ENCODE measurements at places on chromosomes 4 and X.

DNA sequence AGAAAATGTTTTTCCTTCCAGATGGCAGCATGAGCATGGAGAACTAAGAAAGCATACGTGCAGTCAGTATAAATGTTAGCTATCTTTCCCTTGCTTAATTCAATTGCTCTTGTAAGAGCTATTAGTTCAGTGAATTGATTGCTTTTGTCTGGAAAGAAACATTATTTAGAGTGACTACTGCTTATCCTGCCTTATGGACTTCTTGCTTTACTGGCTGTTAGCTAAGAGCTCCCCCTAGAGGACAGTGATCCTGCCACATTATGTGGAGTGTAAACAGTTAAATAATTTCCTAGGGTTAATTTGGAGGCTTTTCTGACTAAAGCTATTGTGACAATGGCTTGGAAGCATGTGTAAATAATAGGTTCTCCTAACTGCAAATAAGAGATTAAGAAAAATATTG is 1402.4 kb downstream of the FAM133A start:
- peak; percentile 59 for DNase-seq

GRCh38 chr4:147547314-147548056 is 66.6 kb downstream of the EDNRA start:
- DNase-seq: peak; percentile 32

- no peak for DNase-seq
Observed at GRCh38 chr4:65102419-65102818, 567.9 kb downstream of the EPHA5 start.

- DNase-seq: no peak
Observed at GRCh38 chr4:115222061-115222460, 108.6 kb upstream of the NDST4 start.

GRCh38 chr4:1038948-1039492 is 27.6 kb downstream of the FGFRL1 start:
- no peak for DNase-seq

- no peak for DNase-seq
Observed at GRCh38 chr4:78254893-78255292, 197.8 kb downstream of the FRAS1 start.

DNA sequence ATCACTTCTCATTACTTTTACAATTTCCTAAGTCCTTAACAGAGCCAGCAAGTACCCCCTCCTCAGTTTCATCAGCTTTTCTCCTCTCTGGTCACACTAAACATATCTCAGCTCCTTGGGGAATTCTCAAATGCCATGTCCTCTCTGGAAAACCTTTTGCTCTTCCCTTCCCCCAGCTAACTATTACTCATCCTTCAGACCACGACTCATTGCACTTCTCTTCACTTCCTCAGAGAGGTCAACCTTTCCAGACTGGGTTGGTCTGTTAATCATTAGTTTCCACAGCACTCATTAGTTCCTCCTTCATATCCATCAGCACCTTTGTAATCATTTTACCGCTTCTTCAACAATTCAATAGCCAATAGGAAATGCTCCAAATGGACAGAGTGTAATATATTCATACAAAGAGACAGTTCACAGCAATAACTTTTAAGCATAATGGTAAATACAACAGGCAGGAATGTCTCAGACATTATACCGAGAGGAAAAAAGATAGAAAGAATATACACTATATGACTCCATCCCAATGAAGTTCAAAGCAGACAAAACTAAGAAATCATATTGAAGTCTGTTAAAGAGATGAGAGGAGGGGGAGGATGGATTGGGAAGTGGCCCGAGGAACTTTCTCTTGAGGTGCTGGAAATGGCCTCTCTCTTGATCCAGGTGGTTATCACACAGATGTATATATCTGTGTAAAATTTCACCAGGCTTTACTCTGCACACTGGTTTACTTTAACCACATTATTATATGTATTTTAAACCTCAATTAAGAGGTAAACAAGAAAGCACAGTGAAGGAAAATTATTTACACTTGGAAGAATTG is 39.6 kb downstream of the DDX60L start:
- peak; percentile 32 for DNase-seq

DNA sequence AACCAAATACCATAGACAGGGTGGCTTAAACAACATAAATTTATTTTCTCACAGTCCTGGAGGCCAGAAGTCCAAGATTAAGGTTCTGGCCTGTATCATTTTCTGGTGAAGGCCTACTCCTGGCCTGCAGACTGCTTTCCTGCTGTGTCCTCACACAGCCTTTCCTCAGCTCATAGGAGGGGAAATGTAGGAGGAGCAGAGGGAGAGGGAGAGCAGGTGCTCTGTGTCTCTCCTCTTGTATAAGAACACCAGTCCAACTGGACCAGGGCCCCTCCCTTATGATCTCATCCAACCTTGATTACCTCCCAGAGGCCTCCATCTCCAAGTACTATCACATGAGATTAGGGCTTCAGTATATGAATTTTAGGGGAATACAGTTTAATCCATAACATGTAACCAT is 34.3 kb downstream of the RAPGEF2 start:
- no peak for DNase-seq

Measured in HFFc6 (cell line).